ENCODE measurements at places on chromosomes 3 and 15.

- DNase-seq: no peak
Measured at GRCh38 chr3:183802989-183803388, 22.4 kb downstream of the MAP6D1 start.

- no peak for DNase-seq
Measured at GRCh38 chr3:24047513-24047912, 102.4 kb downstream of the NR1D2 start.

DNA sequence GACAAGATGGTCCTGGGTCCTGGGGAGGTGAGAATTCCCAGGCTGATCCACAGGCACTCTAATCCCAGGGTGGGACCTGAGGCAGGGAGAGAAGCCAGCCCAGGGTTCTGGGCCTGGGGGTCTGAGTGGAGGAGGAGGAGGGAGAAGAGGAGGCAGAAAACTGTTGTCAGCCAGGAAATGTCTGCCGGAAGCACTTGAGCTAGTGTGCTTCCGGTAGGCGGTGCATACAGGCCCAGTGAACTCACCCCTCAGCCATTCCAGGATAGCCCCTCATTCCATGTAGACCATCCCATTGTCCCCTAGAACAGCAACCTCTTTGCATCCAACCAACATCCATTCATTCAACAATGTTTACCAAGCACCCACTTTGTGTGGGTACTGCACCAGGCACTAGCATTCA, 47.9 kb upstream of the LCTL start:
- no peak for DNase-seq

DNA sequence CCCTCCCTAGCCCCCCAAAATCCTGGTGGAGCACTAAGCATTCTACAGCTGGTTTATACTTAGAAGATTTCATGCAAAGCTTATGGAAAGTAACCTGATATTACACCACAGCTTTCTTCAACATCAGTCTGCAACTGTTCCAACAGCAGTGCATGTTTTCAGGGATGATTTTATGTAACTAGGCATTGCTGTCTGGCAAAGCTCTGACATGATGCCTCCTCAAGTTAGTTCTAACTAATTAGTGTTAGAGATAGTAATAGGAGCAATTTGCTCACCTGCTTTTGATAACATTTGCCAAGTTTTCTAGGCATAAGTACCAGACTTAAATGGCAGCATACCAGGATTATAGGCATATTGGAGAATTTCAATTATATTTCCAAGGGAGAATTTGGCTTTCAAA, 330.3 kb upstream of the SGO1 start:
- no peak for DNase-seq

GRCh38 chr15:28952666-28953491, 67.1 kb downstream of the APBA2 start:
- no peak for DNase-seq

DNA sequence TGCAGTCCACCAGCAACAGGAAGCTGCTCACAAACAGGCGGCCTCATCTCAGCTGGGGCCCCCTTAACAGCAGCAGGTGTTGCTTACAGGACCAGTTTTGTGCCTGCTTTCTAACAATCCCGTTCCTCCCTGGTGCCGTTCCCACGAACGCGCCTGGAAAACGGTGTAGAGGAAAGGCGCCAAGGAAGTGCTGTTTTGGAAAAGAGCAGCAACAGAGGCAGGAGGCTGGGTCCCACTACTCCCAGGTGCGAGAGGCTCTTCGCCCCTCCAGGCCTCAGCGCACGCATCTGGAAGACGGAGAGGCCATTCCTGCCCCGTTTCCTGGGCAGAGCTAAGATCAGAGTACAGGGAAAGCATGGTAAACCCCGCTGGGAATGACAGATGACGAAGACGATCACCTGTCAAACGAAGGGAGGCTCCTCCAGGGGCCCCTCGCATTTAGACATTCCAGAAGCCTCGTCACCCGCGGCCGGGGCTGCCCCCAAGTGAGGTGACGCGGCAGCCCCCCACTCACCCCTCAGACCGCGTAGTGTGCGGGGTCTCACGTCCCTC, 603 bp downstream of the SCAPER start:
- DNase-seq: no peak

DNA sequence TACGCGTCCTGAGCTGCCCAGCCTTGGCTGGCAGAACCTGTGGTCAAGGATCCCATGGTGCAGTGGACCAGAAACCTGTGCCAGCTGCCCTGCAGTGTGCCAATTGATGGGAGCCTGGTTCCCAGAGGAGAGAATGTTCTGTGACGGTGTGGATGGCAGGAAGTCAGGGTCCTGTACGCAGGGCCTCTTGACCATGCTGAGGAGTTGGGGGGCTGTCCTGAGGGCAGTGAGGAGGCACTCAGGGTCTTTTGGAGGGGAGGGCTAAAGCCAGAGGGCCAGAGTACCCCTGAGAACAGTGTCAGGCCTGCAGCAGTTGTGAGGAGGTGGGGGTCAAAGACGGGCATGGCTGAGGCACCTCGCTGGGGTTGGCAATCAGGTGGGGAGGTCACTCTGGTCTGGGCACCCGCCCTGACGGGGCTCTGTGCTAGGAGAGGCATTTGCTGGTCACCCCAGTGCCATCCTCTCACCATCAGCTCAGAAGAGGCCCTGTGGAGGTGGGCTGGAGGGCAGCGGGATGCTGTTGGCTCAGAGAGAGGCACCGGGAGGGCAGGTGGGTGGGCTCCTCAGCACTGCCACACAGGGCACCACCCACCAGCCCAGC, 61.0 kb downstream of the SCN5A start:
- DNase-seq: no peak

- no peak for DNase-seq
Measured at GRCh38 chr3:88616413-88616812, 466.7 kb downstream of the C3orf38 start.

DNA sequence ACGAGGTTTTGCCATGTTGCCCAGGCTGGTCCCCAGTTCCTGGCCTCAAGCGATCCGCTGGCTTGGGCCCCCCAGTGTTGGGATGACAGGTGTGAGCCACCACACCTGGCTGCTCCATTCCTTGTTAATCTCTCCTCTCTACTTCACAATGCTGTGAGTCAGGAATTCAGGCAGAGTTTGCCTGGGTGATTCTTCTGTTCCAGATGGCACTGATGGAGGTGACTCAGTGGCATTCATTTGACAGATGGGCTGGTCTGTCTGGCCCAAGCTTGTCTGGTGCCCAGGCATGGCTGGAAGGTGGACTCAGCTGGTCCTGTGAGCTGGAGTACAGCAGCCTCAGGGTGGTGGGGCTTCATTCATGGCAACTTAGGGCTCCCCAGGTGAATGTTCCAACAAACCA, 43.2 kb downstream of the SLC6A20 start:
- DNase-seq: no peak

DNA sequence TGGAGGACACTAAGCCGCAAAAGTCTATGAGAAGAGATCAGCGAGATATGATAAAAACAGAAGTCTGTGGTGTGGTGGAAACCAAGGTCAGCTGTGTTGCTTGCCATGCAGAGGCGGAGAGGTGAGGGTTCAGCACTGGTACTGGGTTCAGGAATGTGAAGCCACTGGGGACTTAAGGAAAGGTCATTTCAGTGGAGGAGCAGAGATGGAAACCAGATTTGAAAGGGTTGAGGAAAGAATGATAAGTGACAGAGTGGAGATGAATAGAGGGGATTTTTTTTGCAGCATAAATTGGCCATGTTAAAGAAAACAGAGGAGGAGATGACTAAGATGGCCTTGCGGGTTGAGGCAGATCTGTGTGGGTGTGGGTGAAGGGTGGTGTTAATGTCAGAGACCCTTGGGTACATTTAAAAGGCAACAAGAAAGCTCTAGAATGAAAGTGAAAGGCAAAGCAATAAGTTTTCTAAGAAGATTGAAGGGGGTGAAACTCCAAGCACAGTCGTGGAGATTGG, 265.5 kb downstream of the ADAMTSL3 start:
- no peak for DNase-seq

DNA sequence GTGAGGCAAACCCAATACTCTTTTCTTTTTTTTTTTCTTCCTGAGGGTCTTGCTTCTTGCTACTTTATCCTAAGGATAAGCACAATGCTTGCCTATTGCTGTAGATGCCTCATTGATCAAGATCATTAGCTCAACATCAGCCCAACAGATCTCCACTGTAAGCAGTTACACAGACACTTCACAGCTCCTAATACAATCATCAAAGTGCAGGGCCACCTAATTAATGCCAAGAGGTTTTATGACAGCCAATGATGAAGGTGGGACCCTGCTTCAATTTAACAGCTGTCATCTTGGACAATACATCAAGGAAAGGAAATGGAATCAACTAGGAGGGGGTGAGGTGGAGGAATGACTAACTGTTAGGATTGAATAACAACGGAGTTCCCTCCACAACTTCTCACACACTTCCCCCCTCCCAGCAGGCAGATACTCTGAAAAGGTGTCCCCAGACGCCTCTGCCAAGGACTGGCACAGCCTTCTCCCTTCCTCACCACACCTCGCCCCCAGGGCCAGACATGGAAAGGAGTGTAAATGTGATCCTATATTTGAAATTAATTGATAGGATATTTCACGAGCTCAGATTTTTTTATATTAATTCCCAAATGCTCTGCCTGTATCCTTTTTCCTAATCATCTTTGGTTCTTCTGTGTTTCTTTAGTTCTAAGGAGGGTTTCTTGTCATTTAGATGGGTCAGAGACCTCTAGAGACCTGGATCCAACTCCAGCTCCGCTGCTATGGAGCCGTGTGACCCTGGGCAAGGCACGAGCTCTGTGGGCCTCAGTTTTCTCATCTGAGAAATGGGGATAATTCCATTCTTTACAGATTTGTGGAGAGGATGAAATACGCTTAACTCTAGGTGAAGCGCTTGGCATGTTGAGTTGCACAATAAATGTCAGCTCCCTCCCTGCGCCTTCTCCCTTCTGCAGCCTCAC, 1.2 kb downstream of the DCLK3 start:
- DNase-seq: no peak

DNA sequence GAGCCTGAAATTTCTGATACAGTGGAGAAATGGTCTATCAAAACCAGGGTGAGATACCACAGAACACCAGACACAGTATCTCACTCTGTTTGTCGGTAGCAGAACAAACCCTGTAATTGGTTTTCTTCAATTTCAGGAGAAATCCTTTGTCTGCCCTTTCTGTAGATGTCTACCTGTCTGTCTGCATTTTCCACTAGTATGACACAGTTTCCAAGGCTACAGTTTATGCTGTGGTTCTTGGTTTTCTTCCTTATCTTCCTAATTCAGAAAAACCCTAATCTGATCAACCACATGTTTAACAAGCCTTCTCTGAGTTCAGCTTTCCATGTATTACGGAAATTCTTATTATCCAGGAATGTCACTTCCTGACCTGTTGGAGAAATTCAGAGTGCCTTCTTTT, 70.8 kb downstream of the SCN11A start:
- DNase-seq: no peak

DNA sequence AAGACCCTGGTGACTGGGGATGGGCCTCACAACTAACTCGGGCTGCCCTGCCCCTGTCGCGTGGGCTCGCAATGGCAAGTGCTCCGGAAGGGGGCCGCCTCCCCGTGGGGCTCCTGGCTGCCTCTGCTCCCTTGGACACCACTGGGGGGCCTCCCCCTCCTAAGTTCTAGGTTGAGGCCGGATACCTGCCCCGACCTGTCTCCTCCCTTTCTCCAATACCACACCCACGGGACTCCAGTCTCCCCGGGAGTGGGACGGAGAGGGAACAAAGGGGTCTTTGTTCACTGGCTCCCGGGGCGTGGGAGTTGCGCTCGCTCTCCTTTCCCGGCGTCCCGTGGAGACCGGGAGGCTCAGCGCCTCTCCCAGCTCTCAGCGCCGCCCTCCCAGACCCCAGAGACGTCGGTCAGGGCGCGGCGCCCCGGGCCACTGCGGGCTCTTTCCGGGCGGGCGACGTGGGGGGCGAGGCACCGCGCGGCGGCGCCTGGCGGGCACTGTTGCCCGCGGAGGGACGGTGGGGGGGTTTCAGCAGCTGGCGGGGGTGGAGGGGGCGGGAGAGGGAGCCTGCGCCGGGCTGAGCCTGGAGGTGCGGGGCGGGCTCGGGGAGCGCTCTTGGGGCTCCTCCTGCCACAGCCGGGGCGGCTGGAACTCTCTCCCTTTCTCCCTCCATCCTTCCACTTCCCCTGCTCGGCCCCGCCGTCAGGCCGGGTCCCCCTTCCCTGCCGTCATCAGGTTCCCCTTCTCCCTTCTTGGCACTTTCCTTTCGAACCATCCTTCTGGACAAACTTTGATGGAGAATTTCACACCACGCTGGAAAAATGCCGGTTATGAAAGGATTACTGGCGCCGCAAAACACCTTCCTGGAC, at the start of gene KCNH8:
Gene KCNH8, plus strand, starts transcription at position 606 of the 863 bp plus-strand sequence. Its CDS starts 210 bp downstream, at position 816.
- no peak for DNase-seq
